Activated CD4-positive, alpha-beta T cell treated with anti-CD3 and anti-CD28 coated beads for 36 hours (primary cell): ENCODE measurements at places on chromosomes 5 and 9. TPM values are rescaled to one million over a fixed set of nuclear protein-coding genes. Genes with fewer than 3 reads are reported as not detected.

The HAVCR2 gene
- total RNA-seq: 12.6 TPM

The TAS2R1 gene
- total RNA-seq: not detected

The GPR150 gene
- 0.37 TPM for total RNA-seq

The ZSWIM6 gene
- 5.7 TPM for total RNA-seq

The SPINK14 gene
- total RNA-seq: not detected

The SPINK1 gene
- not detected for total RNA-seq

GRCh38 chr9:4106081-4106759, 193.6 kb downstream of the GLIS3 start:
- H3K27me3 ChIP-seq: peaks cover 13% of the 10 kb centered on the region
- DNase-seq: no peak
- no peak overlapping the region for H3K4me3 ChIP-seq
- no peaks in the 10 kb centered on the region for H3K4me1 ChIP-seq
- H3K27ac ChIP-seq: no peak overlapping the region
- no peaks in the 10 kb centered on the region for H3K36me3 ChIP-seq

GRCh38 chr9:32968101-32969011, 33.1 kb downstream of the APTX start:
- peak; percentile 74 for DNase-seq
- H3K27ac ChIP-seq: no peak overlapping the region
- H3K27me3 ChIP-seq: no peaks in the 10 kb centered on the region
- peaks cover 11% of the 10 kb centered on the region for H3K36me3 ChIP-seq
- H3K4me3 ChIP-seq: no peak overlapping the region

DNA sequence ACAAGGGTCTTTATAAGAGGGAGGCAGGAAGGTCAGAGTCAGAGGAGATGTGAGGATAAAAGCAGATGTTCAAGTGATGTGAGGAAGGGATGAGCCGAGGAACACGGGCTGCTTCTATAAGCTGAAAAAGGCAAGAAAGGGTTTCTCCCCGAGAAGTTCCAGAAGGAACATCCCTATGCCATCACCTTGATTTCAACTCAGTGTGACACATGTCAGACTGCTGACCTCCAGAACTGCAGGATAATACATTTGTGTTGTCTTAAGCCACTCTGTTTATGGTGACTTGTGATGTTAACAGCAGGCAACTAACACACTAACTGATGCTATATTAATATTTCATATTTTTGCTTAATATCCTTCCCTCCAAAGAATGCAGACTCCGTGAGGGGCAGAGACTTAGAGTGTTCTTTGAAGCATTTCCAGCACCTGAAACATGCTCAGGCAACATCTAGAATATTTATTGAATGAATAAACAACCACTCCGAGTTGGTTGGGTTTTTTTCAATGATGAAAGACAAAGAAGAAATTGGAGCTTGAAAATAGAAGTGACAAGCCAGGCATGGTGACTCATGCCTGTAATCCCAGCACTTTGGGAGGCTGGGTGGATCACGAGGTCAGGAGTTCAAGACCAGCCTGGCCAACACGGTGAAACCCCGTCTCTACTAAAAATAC, 77.6 kb upstream of the ADRA1B start:
- H3K27me3 ChIP-seq: peaks cover 8% of the 10 kb centered on the region
- DNase-seq: no peak
- H3K36me3 ChIP-seq: no peaks in the 10 kb centered on the region
- no peak overlapping the region for H3K27ac ChIP-seq
- H3K4me1 ChIP-seq: no peaks in the 10 kb centered on the region

DNA sequence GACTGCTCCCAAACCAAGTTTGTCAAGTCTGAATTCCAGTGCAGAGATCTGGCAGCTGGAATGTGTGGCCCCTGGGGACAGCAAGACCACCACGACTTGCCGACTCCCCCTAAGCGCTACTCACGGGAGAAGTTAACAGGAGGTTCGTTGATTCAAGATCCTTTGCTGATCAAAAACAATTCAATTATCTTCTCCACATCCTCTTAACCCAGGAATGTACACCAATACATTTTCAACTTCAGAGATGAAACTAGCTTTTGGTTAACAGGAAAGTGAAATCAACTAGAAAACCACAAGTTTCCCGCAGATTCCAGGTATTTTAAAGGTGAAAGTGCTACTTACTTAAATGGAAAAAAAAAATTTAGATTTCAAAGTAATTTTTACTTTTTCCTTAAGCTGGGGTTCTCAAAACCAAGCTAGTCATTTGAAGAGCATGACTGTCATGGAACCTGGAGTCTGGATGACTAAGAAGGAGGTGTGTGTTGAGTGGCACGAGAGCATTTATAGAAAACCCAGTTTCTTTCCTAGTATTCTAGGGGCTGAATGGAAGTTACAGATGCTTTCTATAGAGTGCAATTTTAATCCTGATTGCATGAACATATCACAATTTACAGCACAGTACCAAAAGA, 257.5 kb upstream of the PANK3 start:
- H3K4me3 ChIP-seq: peak overlapping the region; percentile 73
- peak overlapping the region; percentile 90 for H3K27ac ChIP-seq
- H3K27me3 ChIP-seq: peaks cover 11% of the 10 kb centered on the region

- H3K27ac ChIP-seq: peak overlapping the region; percentile 94
- peaks cover 11% of the 10 kb centered on the region for H3K36me3 ChIP-seq
- peak overlapping the region; percentile 92 for H3K4me3 ChIP-seq
- H3K4me1 ChIP-seq: peaks cover 20% of the 10 kb centered on the region
- H3K27me3 ChIP-seq: no peaks in the 10 kb centered on the region
Observed at GRCh38 chr5:138212828-138213160, 329 bp downstream of the CDC23 start.

- peaks cover 2% of the 10 kb centered on the region for H3K27me3 ChIP-seq
- H3K4me3 ChIP-seq: no peak overlapping the region
- H3K36me3 ChIP-seq: no peaks in the 10 kb centered on the region
- H3K4me1 ChIP-seq: no peaks in the 10 kb centered on the region
- no peak for DNase-seq
Observed at GRCh38 chr9:109716631-109717030, 63.4 kb upstream of the PALM2AKAP2 start.

DNA sequence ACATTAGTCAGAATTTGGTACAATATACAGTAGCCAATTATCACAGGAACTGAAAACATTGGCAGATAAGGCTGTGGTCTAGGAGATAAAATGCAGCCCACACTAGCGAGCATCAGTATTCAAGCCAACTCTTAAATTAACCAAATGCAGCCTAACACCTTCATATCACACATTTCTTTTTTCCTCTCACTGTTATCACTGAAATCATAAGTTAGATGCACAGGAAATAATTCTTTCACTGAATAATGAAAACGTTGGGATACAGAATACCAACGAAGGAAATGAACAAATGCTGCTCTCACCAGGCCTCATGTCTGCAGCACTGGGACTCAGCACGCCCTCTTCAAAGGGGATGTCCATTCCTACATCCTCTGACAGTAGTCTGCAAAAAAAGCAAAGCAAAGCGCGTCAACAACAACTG, 109.1 kb upstream of the PCA3 start:
- H3K4me3 ChIP-seq: no peak overlapping the region
- DNase-seq: no peak
- no peaks in the 10 kb centered on the region for H3K36me3 ChIP-seq
- H3K27me3 ChIP-seq: no peaks in the 10 kb centered on the region
- H3K27ac ChIP-seq: no peak overlapping the region

GRCh38 chr9:129895376-129896268, 60.4 kb downstream of the USP20 start:
- no peak overlapping the region for H3K4me3 ChIP-seq
